ENCODE measurements at places on chromosomes 4 and X. TPM values are rescaled to one million over a fixed set of nuclear protein-coding genes. Genes with fewer than 3 reads are reported as not detected.

- no peaks in the 10 kb centered on the region for H3K27me3 ChIP-seq
- H3K4me3 ChIP-seq, result no peak overlapping the region
- no peaks in the 10 kb centered on the region for H3K36me3 ChIP-seq
- H3K27ac ChIP-seq, result no peak overlapping the region
- DNase-seq, result peak; percentile 30
Observed at GRCh38 chr4:6527259-6527658, 47.7 kb upstream of the MAN2B2 start.

GRCh38 chr4:94531991-94532789 lies 80.4 kb downstream of the PDLIM5 start:
- no peaks in the 10 kb centered on the region for H3K36me3 ChIP-seq
- no peak overlapping the region for H3K4me3 ChIP-seq
- DNase-seq, result no peak

- H3K4me1 ChIP-seq, result no peaks in the 10 kb centered on the region
- H3K27me3 ChIP-seq, result no peaks in the 10 kb centered on the region
- no peak overlapping the region for H3K27ac ChIP-seq
- DNase-seq, result no peak
- H3K36me3 ChIP-seq, result no peaks in the 10 kb centered on the region
Observed at GRCh38 chrX:150857453-150857852, 41.0 kb downstream of the CD99L2 start.

Gene TMPRSS11B
- total RNA-seq, result not detected

GRCh38 chrX:52359614-52360232 lies 9.1 kb upstream of the XAGE2 start:
- H3K27ac ChIP-seq, result no peak overlapping the region
- H3K36me3 ChIP-seq, result no peaks in the 10 kb centered on the region
- H3K4me3 ChIP-seq, result no peak overlapping the region

Gene CXCL10
- total RNA-seq, result not detected

GRCh38 chr4:45062935-45063545 lies 336.7 kb upstream of the GNPDA2 start:
- no peaks in the 10 kb centered on the region for H3K36me3 ChIP-seq
- H3K27me3 ChIP-seq, result no peaks in the 10 kb centered on the region
- DNase-seq, result no peak
- no peak overlapping the region for H3K27ac ChIP-seq
- no peaks in the 10 kb centered on the region for H3K4me1 ChIP-seq

Gene CT83
- total RNA-seq, result not detected

DNA sequence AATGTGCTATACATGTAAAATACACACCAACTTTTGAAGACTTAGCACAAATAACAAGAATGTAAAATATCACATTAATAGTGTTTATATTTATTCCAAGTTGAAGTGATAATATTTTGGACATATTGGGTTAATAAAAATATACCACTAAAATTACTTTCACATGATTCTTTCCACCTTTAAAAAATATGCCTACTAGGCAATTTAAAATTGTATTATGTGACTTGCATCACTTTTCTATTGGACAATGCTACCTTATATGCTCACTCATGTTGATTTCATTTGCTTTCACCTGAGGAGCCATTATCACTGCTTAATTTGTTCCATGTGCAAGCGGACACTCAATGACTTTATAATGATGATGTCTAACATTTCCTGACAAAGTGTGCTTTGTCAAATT lies 3.4 kb upstream of the PACRGL start:
- no peaks in the 10 kb centered on the region for H3K4me1 ChIP-seq
- no peak overlapping the region for H3K4me3 ChIP-seq
- no peaks in the 10 kb centered on the region for H3K36me3 ChIP-seq
- H3K27me3 ChIP-seq, result no peaks in the 10 kb centered on the region
- no peak overlapping the region for H3K27ac ChIP-seq

- no peak for DNase-seq
- H3K27me3 ChIP-seq, result no peaks in the 10 kb centered on the region
- no peaks in the 10 kb centered on the region for H3K4me1 ChIP-seq
- no peak overlapping the region for H3K4me3 ChIP-seq
- H3K27ac ChIP-seq, result no peak overlapping the region
- peaks cover 5% of the 10 kb centered on the region for H3K36me3 ChIP-seq
Observed at GRCh38 chr4:3429651-3430050, 12.1 kb upstream of the HGFAC start.

Gene TRAPPC2
- 22.1 TPM for total RNA-seq

DNA sequence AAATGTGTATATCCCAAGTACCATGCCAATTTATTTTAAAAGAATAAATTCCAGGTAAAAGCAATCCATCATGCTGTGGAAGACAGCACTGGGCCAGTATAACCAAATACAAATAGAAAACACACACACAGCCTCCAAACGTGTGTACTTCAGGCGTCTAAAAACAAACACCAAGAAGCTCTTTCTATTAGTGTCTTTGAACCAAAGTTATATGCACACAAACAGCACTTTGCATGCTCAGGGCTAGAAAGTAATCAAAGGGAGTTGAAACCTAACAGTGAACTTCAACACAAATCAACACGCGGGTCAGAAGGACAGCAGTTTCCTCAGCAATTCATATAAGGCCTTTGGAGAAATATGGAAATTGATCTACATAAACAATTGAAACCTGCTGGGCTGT lies 15.4 kb downstream of the GASK1B start:
- H3K4me3 ChIP-seq, result no peak overlapping the region
- no peaks in the 10 kb centered on the region for H3K27me3 ChIP-seq
- peak overlapping the region; percentile 21 for H3K27ac ChIP-seq
- DNase-seq, result no peak

DNA sequence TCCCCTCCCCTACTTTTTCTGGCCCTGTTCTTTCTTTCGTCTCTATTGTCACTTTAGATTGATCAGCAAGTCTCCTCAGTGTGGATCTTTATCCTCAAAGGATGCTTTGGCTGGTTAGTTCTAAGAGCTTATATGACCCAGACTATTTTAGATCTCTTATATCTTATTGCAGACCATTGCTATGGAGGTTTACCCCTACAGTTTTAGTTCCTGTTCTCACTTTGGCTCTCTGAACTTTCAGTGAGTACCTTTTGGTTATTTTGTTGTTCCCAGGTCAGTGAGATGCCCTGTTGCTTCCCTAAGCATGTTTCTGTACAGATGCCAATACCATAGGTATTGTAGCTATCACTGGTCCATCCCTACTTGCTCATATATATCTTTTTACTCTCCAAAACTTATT lies 24.0 kb upstream of the MED14 start:
- DNase-seq, result no peak
- no peaks in the 10 kb centered on the region for H3K27me3 ChIP-seq
- H3K27ac ChIP-seq, result no peak overlapping the region
- H3K36me3 ChIP-seq, result no peaks in the 10 kb centered on the region
- H3K4me1 ChIP-seq, result no peaks in the 10 kb centered on the region
- no peak overlapping the region for H3K4me3 ChIP-seq

- H3K4me3 ChIP-seq, result no peak overlapping the region
- no peaks in the 10 kb centered on the region for H3K4me1 ChIP-seq
- DNase-seq, result no peak
- H3K27me3 ChIP-seq, result no peaks in the 10 kb centered on the region
Observed at GRCh38 chr4:13833171-13833804, 205.8 kb upstream of the BOD1L1 start.

DNA sequence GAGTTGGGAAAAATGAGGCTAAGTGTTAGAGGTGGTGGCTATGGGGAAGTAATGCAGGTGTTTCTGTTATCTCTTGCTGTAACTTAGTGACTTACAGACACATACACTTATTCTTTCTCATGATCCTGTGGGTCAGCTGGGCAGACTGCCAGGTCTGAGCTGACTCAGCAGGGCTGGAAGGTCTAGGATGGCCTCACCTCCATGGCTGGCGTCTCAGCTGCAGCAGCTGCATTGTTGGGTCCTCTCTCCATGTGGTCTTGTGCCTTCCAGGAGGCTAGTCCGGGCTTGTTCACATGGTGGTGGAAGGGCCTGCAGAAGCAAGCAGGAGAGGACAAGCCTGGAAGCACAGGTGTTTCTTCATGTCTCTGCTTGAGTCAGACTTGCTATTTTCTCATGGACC lies 172.7 kb downstream of the NHS start:
- no peak overlapping the region for H3K4me3 ChIP-seq
- peaks cover 37% of the 10 kb centered on the region for H3K4me1 ChIP-seq
- no peaks in the 10 kb centered on the region for H3K27me3 ChIP-seq
- DNase-seq, result peak; percentile 78
- H3K27ac ChIP-seq, result no peak overlapping the region
- no peaks in the 10 kb centered on the region for H3K36me3 ChIP-seq

Gene PDCL2
- total RNA-seq, result not detected

DNA sequence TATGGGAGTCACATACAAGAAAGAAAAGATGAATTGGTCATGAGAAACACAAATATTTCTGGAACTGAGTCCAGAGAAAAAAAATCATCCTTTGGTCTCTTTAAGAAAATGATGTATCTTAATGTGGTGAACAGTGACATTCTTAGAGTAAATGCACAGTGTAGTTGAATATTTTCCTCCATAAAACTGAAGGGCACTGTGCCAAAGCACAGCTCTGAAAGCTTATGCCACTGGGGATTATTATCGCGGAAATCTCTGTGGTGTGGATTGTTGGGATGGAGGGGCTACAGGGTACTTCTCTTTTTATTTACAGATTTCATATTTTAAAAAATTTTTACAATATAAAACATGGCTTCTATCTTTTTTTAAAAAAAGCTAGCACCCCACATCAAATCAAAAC lies 908.1 kb downstream of the CCSER1 start:
- H3K27me3 ChIP-seq, result no peaks in the 10 kb centered on the region
- no peaks in the 10 kb centered on the region for H3K4me1 ChIP-seq
- no peak overlapping the region for H3K4me3 ChIP-seq
- no peak for DNase-seq
- no peaks in the 10 kb centered on the region for H3K36me3 ChIP-seq

- no peaks in the 10 kb centered on the region for H3K27me3 ChIP-seq
- H3K36me3 ChIP-seq, result peaks cover 20% of the 10 kb centered on the region
- no peak overlapping the region for H3K27ac ChIP-seq
- no peak for DNase-seq
- H3K4me1 ChIP-seq, result peaks cover 22% of the 10 kb centered on the region
Observed at GRCh38 chr4:3112201-3112600, 37.7 kb downstream of the HTT start.

DNA sequence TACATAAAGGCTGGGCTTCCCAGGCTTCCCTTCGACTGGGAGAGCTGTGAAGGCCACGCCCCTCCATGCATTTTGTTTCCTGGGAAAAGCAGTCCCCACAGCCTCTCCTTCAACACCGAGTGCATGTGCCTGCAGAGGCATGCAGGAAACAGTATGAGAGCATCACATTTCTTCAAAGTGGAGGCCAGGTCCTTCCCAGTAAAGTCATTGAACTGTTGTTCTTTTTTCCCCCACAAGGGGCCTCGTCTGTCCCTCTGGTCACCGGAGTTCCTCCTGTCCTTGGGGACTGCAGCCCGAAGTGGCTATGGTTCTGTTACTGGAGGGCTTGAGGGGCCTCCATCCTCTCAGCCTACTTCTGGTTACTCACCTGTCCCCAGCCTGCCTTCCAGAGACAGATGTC lies 56.0 kb downstream of the RAI2 start:
- H3K27ac ChIP-seq, result no peak overlapping the region
- DNase-seq, result no peak
- H3K36me3 ChIP-seq, result no peaks in the 10 kb centered on the region
- H3K4me1 ChIP-seq, result no peaks in the 10 kb centered on the region
- H3K4me3 ChIP-seq, result no peak overlapping the region

Gene ZDHHC9
- total RNA-seq, result 18.1 TPM

DNA sequence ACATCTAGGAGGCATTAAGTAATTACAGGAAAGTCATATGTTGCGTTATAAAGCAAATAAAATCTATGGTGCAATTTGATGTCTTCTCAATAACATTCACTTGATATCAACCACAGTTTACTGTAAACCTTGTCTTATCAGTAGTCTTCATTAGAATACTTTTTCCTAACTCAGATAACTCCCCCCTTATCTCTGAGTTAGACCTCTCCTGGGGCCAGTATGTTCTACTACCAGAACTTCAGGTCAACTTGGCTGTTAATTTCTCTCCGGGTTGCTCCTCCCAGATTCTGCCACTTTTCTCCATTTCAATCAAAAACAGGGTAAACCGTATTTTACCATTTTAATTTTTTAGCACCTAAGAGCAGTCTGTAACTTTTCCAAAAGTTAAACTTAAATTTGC lies 50.0 kb downstream of the KDR start:
- DNase-seq, result no peak
- no peaks in the 10 kb centered on the region for H3K27me3 ChIP-seq
- no peaks in the 10 kb centered on the region for H3K36me3 ChIP-seq

DNA sequence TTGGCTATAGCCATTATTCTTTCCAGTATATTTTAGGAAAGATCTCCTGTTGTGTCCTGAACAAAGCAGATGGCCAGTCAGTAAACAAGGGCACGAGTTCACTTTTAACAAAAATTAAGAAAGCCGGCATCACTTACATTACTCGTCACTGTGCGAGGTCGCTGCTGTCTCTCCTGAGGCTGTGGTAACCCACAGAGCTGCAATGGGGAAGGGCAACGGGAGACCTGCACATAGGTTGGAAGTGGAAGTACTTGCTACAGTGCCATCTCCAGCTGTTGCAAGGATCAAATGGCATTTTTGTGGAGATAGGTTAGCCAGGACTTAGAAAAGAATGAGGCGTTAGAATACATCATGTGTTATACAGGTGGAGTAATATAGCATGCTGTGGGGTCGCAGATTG lies 132.2 kb downstream of the KLHL8 start:
- H3K4me1 ChIP-seq, result peaks cover 56% of the 10 kb centered on the region
- no peak for DNase-seq
- no peaks in the 10 kb centered on the region for H3K36me3 ChIP-seq

DNA sequence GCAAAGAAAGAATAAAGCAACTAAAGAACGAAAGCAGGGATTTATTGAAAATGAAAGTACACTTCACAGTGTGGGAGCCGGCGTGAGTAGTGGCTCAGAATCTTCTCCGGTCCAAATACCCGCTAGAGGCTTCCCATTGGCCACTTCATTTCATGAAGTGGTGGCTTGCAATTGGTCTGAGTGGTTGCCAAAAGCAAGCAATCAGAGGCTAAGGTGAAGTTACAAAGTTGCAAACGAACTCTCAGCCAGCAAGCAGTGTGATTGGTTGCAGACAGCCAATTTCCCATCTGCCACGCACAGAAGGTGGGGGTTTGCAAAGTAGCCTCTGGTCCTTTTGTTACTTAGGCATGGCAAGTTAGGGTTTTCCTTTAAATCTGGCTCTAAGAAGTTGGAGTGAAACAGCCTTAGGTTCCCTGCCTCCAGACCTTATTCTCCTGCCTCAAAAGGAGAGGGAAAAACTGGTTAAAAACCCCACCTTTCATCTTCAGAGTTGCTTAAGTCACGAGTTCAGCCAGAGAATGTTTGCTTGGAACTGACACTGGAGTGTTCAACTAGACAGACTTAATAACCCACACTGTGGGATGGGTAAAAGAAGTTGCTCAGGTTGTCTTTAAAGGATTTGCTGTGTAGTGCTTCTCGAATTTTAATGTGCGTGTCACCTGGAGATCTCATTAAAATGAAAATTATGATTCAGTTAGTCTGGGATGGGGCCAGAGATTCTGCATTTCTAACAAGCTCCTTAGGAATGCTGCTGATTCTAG lies 6.9 kb upstream of the CLOCK start:
- H3K27ac ChIP-seq, result peak overlapping the region; percentile 80
- peaks cover 15% of the 10 kb centered on the region for H3K4me1 ChIP-seq
- DNase-seq, result peak; percentile 81
- no peaks in the 10 kb centered on the region for H3K27me3 ChIP-seq
- no peaks in the 10 kb centered on the region for H3K36me3 ChIP-seq

- no peak for DNase-seq
- no peak overlapping the region for H3K4me3 ChIP-seq
- no peak overlapping the region for H3K27ac ChIP-seq
- no peaks in the 10 kb centered on the region for H3K27me3 ChIP-seq
- H3K36me3 ChIP-seq, result no peaks in the 10 kb centered on the region
Observed at GRCh38 chrX:574830-575229, 55.8 kb upstream of the SHOX start.

- DNase-seq, result no peak
- no peaks in the 10 kb centered on the region for H3K27me3 ChIP-seq
- H3K36me3 ChIP-seq, result no peaks in the 10 kb centered on the region
- H3K27ac ChIP-seq, result no peak overlapping the region
Observed at GRCh38 chr4:169416997-169417396, 146.2 kb upstream of the SH3RF1 start.

Gene GABRE
- 18.0 TPM for total RNA-seq
